ENCODE measurements at places on chromosomes 5 and 9. TPM values are rescaled to one million over a fixed set of nuclear protein-coding genes. Genes with fewer than 3 reads are reported as not detected.

FBXL7 gene
- total RNA-seq = 29.2 TPM

RACK1 gene
- total RNA-seq = 4,240 TPM

IFNE gene
- total RNA-seq = 1.3 TPM

SOX30 gene
- under 0.01 TPM for total RNA-seq

ARHGEF37 gene
- 2.4 TPM for total RNA-seq
